ENCODE measurements at places on chromosomes 12 and 14.

DNA sequence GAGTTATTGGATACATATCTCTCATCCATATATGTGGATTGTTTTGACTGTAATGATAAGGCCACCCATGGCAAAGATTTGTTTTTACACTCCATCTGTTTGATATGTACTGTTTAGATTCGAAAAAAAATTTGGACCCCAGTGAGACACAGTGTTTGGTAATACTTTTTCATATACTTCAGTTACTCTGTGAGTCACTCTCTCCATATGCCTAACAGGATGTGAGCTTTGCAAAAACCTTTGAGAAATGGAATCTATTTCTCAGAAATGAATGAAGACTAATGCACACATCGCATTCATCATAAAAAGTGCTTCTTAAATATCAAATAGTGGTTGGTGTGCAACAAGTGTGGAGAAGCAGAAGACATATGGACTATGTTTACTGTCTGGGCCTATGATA is 781.5 kb downstream of the SLC6A15 start:
- no peak for DNase-seq

DNA sequence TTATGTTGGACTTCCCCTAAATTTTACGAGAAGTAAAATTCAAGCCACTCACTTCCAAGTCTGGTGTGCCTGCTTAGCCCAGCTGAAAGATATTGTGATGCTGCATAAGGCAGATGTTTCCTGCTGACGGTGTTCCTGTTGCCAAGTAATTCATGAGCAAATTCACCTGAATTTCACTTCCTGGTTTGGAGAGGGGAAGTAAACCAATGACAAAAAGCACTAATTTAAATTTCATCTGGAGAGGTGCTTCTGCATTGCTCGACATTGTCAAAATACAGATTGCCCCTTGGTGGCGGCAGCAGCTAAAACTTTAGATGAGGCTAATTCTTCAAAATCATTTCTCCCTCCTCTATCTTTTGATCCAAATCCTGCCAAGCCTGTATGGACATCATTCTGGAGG is 281.1 kb downstream of the AACS start:
- DNase-seq = no peak

GRCh38 chr12:115341442-115341841 is 657.5 kb upstream of the TBX3 start:
- no peak for DNase-seq

GRCh38 chr14:24576182-24576581 is at the start of gene CTSG:
Gene CTSG (minus strand): TSS chr14:24576250. CDS start chr14:24576223, 27 bp downstream.
- DNase-seq = no peak

- no peak for DNase-seq
Measured at GRCh38 chr12:6355491-6356373, 13.9 kb upstream of the TNFRSF1A start.

- DNase-seq = no peak
Measured at GRCh38 chr12:108980831-108981618, 39.8 kb downstream of the SVOP start.

DNA sequence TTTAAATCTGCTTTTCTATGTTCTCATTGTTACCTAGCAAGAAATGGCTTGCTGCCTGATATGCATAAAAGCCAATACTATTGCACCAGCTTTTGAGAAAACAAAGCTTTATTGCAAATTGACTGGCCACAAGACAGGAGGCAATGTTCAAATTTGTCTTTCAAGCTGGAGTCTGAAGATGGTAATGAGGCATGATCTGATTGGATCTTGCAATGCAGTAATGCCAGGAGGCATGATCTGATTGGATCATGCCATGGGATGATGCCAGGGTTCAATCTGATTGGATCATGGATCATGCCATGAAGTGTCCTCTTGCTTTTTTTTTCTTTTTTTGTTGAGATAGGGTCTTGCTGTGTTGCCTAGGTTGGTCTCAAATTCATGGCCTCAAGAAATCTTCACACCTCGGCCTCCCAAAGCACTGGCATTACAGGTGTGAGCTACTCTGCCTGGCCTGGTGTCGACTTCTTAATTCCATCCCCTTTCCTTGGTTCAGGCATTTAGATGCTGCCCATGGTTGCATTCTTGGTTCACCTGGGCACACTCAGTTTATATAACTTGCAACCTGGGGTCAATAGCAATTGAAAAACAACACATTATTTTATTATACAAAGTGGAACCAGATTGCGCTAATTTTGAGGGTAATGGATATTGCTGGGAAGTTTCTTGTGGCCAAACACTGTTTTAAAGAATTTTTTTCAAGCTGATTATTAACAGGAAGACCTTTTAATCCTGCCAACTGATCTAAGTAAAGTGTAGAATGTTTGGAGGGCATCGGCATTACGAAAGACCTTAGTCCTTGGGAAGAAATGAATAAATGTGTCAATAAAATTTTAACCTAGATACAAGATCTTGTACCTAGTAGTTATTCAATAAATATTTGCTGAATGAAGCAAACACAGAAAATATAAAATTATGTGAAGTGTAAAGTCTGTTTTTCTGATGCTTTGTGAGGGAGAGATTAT is 38.8 kb downstream of the HSD17B6 start:
- no peak for DNase-seq

DNA sequence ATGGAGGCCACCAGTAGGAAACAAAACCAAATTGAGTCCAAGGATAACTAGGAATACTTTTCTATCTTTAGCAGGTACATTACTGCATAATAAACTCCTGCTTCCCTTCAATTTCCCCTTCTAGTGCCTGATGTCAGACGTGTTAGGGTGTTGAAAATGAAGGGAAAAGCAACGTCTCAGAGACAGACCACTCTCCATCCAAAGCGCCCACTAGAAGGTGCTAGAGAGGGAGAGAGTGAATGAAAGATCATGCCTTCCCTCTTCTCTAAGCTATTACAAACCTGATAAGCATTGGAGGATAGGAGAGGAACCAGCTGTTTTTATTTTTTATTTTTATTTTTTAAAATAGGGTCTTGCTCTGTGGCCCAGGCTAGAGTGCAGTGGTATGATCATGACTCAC is 64.1 kb downstream of the ZNF641 start:
- DNase-seq = no peak

- no peak for DNase-seq
Measured at GRCh38 chr12:92562063-92562734, 140.6 kb upstream of the PLEKHG7 start.

DNA sequence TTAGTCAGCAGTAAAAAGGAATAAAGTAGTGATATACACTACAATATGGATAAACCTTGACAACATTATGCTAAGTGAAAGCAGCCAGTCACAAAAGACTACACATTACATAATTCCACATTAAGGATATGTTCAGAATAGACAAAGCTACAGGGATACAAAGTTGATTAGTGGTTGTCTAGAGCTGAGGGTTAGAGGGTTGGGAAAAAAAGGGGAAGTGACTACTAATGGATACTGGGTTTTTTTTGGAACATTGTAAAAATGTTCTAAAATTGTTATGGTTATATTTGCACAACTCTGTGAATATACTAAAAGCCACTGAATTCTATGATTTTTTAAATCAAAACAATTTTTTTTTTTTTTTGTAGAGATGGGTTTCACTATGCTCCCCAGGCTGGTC is 4.8 kb upstream of the NGDN start:
- DNase-seq = no peak

DNA sequence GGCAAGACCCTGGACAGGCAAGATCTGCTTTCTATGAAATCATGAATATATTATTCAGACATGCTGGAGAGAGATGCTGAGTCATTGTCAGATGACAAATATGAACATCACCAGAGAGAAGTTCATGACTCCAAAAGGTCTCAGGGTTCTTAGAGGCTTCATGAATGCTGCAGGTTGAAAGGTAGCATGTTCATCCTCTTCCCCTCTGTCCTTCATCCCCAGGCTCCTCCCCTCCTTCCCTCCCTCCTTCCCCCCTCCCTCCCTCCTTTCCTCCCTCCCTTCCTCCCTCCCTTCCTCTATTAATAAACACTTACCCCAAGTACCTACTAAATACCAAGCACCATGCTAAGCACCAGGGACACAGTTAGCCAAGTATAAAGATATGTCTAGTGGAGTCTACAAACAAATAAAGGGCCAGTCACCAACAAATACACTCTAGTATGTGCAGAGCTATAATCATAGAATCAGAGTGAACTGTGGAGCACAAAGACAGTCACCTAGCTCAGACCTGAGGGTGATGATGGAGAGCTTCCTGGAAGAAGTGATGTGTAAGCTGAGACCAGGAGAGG is 46.2 kb downstream of the RPH3A start:
- no peak for DNase-seq

- DNase-seq = peak; percentile 58
Measured at GRCh38 chr12:57756406-57757341, 1.8 kb downstream of the MARCHF9 start.

DNA sequence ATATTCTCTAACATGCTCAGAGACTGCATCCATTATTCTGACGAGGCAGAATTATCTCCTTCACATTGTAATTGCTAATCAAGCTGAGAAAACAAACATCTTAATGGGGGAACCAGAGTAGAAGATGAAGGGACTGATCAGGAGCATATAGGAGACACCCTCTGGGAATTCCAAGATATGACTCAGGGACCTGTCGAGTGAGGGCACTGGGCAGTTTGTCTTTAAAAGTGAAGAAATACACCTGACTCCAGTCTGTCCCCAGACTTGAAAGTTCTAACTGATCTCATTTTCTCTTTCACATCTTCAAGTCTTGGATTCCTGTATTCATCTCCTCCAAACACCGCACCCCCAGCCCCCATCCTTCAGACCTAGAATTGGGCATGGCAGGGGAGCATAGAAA is 226.9 kb upstream of the PLXNC1 start:
- DNase-seq = no peak

- DNase-seq = no peak
Measured at GRCh38 chr12:12947902-12948301, 4.1 kb downstream of the GPRC5D start.

- DNase-seq = no peak
Measured at GRCh38 chr12:105713606-105714305, 383.3 kb downstream of the C12orf75 start.

DNA sequence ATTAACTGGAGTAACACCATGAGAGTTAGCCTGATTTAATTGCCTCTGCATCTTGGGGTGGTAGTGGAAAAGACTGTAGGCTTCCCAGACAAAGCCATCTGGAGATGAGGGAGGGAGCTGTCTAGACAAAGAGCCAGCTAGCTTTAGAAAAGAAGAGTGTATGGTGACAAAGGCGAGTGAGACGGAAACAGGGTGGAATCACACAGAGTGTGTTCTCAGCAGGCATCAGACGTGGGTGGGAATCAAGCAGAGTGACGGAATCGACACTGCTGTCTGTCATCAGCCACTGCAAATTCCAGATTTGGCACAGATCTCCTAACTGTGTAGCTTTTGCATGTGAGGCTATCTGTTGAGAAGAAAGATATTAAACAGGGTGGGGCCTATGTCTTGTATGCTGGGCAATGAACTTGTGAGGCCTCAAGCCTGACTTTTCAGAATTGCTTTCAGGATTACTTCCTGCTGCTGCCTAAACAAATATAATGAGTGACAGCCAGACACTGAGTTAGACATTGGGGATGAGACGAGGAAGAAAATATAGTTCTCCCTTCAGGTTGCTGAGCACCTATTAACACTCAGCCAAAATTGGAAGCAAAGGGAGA is 236.5 kb upstream of the GRIP1 start:
- DNase-seq = no peak

- DNase-seq = no peak
Measured at GRCh38 chr12:75877763-75878621, 153.6 kb downstream of the PHLDA1 start.

DNA sequence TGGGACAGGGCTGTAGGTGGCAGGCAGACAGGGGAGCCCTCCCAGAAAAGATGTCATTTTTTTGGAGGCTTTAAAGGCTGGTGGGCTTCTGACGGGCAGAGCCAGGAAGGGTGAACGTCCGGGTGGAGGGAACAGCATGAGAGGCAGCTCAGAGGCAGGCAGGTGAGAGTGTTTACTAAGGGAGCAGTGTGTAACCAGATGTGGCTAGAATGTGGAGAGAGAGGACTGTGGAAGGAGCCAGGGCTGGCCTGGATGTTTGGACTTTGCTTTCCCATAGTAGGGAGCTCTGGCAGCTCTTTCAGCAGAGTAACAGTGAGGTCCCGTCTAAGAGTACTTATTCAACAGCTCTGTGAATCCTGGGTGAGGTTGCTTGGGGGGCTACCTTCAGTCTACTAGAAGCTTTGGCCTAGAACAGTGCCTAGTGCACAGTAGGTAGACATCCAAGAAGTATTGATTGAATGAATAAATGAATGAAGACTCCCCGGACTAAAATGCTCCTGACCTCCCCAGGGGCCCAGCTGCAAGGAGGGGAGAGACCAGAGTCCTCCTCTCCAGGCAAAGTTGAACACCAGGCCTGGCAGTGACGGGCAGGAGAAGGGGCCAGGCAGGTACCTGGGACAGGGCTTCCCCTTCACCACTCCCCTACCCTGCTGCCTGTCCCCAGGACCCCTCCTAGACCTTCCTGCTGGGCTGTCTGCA is 8.5 kb downstream of the FAM222A start:
- no peak for DNase-seq

GRCh38 chr12:119500209-119500608 is 93.4 kb upstream of the TMEM233 start:
- DNase-seq = no peak

GRCh38 chr14:99481745-99482099 is 513 bp downstream of the CCNK start:
- DNase-seq = no peak

GRCh38 chr14:103556946-103557758 is 5.3 kb downstream of the BAG5 start:
- DNase-seq = no peak

- no peak for DNase-seq
Measured at GRCh38 chr12:78792052-78792698, 72.4 kb upstream of the SYT1 start.

GRCh38 chr12:116160231-116160630 is 117.3 kb downstream of the MED13L start:
- no peak for DNase-seq

GRCh38 chr12:90062799-90063198 is 354.2 kb upstream of the ATP2B1 start:
- DNase-seq = no peak

DNA sequence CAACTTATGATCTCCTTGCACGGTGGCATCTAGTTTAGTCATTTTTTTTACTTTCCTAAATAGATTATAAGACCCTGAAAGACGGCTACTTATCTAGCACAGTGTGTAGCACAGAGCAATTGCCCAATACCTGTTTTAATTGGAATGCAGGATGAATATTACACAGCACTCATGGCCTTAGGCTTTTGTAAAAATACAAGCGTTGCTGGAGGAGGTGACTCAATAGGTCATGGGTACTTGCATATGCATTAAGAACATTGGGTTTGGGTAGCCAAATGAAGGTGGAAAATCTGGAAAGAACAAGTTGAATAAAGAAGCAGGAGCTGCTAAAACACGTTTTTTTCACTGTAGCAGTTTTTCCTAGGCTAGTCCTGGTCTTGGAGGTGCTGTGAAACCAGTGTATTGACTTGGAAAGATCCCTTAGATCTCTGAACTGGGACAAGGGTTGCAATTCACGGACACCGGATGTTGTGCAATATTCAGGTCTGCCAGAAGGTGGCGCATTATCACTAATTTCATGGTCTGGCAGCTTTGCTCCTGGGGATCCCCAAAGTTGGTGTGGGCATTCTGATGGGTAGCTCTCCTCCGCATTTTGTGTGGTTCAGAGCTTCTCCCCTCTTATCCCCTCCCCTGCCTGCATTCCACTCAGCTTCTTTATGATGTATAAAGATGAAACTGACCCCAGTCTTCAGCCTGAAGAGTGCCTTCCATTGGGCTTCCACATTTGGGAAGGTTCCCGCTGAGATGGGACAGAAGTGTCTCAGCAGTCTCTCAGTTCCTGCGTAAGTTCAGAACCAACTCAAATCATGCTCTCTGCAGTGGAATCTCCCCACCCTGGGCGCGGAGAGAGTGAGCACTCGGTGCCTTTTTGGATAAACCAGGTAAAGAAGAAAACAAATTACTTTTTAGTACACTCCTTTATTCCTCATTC is 278.3 kb downstream of the NRXN3 start:
- no peak for DNase-seq

GRCh38 chr12:123113026-123113425 is 37.9 kb downstream of the PITPNM2 start:
- no peak for DNase-seq
